ENCODE measurements at places on chromosomes 2 and 18. TPM values are rescaled to one million over a fixed set of nuclear protein-coding genes. Genes with fewer than 3 reads are reported as not detected.

The ZNF804A gene
- not detected for total RNA-seq

The ALPG gene
- total RNA-seq: not detected

The IRS1 gene
- 3.6 TPM for total RNA-seq

GRCh38 chr2:85503168-85503850, 35.7 kb upstream of the MAT2A start:
- DNase-seq: no peak

DNA sequence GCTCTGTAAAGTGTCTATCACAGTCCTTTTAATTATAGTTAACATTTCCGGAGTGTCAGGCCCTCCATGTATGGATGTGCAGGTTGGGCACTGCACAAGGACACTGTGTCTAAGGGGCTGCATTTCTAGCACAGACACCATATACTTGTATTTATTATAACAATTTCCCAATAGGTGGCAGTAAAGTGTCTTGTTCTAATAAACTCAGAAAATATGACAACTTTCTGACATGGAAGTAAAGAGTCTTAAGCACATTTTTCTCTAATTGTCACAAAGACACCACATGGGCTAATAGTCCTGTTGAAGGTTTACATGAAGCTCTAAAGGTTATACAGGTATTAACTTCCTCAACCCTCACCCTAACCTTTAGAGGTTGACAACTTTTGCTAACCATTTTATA, 156.6 kb downstream of the DYSF start:
- DNase-seq: no peak

DNA sequence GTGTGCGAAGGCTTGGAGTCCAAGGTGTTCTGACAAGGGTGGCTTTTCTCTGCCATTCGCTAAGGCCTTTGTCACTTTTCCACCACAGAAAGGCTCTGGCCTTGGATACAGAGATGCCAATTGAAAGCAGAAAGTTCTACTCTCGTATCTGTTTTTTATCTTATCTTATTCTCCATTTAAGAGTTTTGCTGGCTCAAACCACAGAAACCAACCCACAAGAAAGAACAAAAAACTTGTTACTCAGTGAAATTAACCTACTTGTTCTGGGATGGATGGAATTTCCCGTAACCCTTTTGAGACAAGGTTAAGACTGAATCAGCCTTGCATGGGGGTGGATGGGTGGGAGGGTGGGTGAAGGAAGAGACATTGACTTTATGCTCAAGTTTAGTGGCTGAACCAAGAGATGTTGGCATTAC, 221.7 kb downstream of the CDH20 start:
- DNase-seq: no peak

- DNase-seq: no peak
Observed at GRCh38 chr2:111662771-111663470, 221.1 kb downstream of the ANAPC1 start.

DNA sequence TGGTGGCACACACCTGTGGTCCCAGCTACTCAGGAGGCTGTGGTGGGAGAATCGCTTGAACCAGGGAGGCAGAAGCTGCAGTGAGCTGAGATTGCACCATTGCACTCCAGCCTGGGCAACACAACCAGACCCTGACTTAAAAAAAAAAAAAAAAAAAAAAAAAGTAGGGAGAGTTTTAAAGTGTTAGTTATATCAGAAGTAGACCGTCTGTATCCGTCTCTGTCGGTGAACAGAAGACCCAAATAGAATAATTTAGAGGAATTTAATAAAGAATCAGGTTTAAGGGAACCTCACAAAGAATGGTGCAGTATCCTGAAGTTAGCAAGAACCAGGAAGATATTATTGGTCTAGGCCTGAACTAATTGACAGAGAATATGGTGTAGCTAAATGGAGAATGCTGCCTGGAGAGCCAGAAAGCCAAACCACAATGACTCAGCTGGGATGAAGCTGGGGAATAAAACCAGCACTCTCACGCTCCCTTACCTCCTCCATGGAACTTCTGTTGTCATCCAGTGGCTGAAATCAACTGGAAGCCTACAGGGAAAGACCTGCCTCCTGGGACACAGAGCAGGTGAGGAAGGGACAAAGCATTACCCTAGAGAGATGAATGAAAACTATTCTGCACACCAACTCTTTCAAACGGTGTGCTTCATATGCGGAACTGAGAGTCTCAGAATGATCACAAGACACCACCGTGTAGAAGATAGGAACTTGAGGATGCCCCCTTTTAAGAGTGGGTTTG, 39.1 kb upstream of the PLEKHM3 start:
- DNase-seq: no peak

- DNase-seq: no peak
Observed at GRCh38 chr18:66769375-66769774, 165.5 kb upstream of the CDH19 start.

GRCh38 chr18:80252136-80252535, 4.8 kb upstream of the PARD6G start:
- DNase-seq: no peak

DNA sequence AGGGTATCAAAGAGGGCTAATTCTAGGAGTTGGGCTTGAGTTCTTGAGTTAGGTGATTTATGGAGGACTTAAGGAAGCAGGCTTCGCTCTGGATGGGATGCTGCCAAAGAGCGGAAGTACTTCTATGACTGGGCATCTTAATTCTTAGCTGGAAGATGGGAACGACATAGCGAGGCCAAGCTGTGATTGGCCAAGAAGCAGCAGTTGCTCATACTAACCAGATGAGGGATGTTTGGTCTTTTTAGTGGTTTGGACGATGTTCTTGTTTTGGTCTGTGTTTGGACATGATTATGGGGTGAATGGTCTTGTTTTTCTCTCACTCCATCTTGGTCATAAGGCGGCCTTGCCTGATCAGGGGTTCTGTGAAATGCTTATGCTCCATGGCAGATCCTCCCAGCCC, 133.7 kb downstream of the MSH2 start:
- no peak for DNase-seq

GRCh38 chr18:9732031-9732430, 23.9 kb downstream of the RAB31 start:
- DNase-seq: no peak

GRCh38 chr2:964562-964961, 13.9 kb downstream of the SNTG2 start:
- no peak for DNase-seq

DNA sequence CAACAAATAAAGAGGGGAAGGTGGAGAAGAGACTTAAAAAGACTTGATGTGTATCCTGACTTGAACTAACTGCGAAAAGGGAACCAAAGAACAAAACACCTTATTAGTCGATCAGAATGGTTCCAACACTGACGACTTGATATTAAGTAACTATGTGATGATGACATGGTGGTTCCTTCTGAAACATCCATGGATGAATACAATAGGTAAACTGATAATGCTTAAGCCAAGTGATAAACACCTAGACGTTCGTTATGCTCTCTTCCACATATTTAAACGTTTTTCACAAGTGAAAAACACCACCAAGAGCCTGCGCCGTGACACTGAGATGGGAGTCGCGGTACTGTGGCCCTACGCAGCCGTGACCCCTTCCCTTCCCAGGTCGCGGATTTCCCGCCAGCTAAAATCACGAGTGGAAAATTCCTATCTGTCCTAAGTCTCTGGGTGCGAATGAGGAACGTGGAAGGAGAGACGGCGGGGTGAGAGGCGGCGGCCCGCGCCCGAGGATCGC, 797 bp downstream of the TTC32 start:
- peak; percentile 59 for DNase-seq

DNA sequence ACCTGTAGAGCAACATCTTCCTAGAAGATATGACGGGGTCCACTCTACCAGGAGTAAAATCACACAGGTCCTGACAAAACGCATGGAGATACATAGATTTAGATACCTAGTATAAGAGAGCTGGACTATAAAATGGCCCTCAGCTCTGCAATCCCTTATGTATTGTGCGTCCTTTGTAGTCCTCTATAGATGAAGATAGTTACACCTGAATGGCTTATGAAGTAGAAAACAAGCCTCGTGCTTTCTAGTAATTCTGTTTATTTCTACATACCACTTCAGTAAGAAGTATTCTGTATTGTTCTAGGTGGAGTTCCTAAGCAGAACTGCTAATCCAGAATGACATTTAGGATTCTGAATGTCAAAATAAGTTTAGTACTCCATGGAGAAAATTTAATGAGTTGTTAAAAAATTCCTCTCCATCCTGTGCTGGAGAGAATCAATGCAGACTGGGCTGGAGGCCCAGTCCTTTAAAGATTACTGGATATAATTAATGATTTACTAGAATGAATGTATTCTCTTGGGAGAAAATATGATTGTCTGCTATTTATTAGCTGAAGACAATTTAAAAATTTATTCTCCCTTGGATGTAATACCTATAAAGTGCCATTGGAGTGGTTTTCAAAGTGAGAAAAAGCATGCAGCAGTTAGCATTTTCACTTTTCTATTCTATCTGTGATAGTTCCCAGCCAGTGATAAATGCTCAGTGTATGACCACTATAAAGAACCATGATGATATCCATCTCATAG, 147.3 kb upstream of the UNC80 start:
- no peak for DNase-seq

GRCh38 chr2:46525522-46526155, 46.3 kb downstream of the TMEM247 start:
- no peak for DNase-seq

DNA sequence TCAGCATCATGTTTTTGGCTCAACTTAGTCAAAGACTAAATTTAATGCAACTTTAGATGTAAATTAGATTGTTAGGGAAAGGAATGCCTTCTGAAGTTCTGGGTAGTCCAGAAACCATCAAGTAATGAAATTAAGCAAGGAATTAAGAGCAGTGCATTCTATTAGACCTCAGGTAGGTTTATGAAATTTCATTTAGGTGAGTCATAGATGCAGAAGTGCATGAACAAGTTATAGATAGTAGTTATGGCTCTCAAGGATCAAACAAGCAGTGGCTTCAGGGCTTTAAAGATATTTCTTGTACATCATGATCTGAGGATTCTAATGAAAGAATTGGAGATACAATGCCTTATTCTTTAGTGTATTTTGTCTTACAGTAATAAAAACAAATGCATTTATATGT, 25.4 kb upstream of the SPOPL start:
- no peak for DNase-seq

DNA sequence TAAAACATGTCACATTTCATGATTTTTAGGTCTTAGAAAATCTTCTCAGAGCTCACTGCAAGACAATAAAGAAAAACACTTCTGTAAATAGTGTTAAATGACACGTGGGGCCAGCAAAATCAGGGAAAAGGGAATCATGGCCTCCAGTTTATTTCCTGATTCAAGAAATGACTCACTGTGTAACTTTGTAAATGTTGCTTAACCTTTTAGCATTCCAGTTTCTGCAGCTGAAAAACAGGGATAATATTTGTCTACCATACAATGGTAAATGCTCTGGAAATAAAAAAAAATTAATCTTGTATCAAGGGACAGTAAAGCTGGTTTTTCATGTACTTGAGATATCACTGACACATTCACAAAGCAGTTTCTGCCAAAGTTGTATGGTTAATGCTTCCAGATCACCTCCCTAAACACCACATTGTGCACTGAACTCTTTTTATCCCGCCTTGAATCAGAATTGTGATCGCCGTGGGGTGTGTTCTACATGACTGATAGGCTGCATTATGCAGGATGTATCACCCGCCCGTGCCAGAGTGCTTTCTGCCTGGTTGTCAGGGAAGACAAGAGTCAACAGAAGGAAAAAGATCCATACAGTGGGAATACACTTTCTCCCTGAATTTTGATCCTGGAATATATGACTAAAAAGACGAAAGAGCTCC, 238.8 kb downstream of the IKZF2 start:
- DNase-seq: no peak

GRCh38 chr2:241615522-241616052, 21.4 kb downstream of the THAP4 start:
- no peak for DNase-seq

Data from CD8-positive, alpha-beta memory T cell (primary cell).